ENCODE measurements at places on chromosomes 3 and 15.
A peak's percentile ranks its signal among the peaks of the same experiment; 100 is the strongest.

DNA sequence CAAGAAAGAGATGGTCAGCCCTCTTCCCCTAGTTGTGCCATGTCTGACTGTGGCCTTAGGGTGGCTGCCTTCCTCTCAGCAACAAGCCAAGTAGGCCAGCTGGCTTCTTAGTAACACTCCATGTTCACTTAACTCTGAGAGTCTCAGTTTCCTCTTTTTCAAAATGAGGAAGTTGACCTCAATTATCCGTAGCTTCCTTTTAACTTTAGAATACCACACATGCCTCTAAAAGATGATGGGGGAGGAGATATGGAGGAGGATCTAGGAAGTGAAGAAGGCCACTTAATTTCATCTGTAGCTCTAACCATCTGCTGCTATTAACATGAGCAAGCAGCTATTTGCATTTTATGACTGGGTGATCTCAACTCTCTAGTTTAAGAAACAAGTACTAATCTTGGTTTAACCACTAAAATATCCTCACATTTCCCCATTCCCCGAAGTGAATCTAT lies 32.9 kb downstream of the CD200R1L start:
- H3K27ac ChIP-seq, result no peak overlapping the region
- no peaks in the 10 kb centered on the region for H3K27me3 ChIP-seq
- no peaks in the 10 kb centered on the region for H3K4me1 ChIP-seq
- no peak for DNase-seq
- H3K4me3 ChIP-seq, result no peak overlapping the region

DNA sequence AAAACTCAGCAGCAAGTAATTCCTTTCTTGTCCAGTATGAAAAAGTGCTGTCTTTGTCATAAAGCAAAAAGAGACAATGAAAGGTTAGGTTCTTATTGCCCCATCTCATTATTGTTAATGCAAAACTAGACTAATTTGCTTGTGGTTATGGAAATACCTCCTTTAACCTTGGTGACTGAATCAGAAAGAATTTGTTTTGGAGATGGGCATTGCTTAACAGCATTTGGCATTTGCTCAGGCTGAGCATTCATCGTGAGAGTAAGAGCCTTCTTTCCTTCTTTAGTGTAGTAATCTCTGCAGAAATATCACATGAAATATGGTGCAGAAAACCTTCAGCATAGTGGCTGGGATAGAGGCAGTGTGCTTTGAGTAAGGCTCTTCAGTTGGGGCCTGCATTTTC lies 103.1 kb downstream of the CNTN6 start:
- DNase-seq, result no peak
- H3K27ac ChIP-seq, result no peak overlapping the region
- no peaks in the 10 kb centered on the region for H3K4me1 ChIP-seq
- no peaks in the 10 kb centered on the region for H3K36me3 ChIP-seq
- H3K27me3 ChIP-seq, result no peaks in the 10 kb centered on the region

- H3K36me3 ChIP-seq, result no peaks in the 10 kb centered on the region
- peaks cover 15% of the 10 kb centered on the region for H3K4me1 ChIP-seq
These were observed 31.9 kb downstream of the SLMAP start for GRCh38 chr3:57787867-57788623.

DNA sequence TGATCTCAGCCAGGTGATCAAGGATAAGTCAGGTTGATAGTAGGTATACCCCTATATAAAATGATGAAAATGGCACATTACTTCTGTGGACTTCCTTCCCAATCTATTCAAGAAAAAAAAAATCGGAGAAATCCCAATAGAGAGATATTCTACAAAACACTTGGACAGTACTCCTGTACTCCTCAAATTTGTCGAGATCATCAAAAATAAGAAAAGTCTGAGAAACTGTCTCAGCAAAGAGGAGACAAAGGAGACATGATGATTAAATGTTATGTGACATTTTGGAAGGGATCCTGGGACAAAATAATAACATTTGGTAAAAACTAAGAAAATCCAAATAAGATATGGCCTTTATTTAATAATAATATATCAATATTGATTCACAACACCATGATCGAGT lies 94.6 kb downstream of the DCLK3 start:
- DNase-seq, result no peak
- no peaks in the 10 kb centered on the region for H3K4me1 ChIP-seq
- no peak overlapping the region for H3K27ac ChIP-seq
- H3K4me3 ChIP-seq, result no peak overlapping the region

- H3K27ac ChIP-seq, result no peak overlapping the region
- no peaks in the 10 kb centered on the region for H3K36me3 ChIP-seq
- no peaks in the 10 kb centered on the region for H3K27me3 ChIP-seq
- H3K4me3 ChIP-seq, result no peak overlapping the region
These were observed 83.6 kb downstream of the HMG20A start for GRCh38 chr15:77504306-77504705.

DNA sequence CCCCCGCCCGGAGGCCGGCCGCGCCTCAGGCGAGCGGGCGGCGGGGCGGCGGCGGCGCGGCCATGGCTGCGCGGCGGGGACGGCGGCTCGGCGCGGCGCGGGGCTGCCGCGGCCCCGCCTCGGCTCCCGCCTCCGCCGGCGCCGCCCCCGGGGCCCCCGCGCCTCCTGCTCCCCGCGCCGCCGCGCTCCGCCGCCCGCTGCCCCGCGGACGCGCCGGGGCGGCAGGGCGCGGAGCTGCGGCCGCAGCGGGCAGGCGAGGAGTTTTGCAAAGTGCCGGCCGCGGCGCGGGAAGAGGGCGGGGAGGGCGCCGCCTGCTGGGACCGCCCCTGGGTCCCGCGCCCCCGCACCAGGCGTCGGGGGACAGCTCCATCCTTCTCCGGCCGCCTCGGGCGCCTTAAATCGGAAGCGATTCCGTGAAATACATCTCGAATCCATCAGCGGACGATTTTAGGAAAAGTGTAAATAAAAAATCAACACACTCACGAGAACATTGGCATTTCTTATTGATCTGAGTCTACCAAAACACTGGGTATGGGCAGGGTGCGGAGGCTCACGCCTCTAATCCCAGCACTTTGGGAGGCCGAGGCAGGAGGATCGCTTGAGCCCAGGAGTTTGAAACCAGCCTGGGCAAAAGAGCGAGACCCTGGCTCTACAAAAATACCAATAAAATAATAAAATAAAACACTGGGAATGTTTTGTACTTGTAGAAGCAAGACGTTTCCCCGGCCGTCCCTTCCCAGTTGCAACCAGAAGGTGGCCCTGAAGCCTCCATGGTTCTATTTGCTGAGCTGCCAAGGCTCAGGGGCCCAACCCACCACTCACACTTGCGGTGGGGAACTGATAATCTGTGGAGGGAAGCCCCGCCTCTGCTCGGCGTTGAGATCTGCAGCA lies 136.9 kb downstream of the NUP210 start:
- peaks cover 6% of the 10 kb centered on the region for H3K4me1 ChIP-seq
- H3K36me3 ChIP-seq, result no peaks in the 10 kb centered on the region
- DNase-seq, result no peak
- peaks cover 20% of the 10 kb centered on the region for H3K27me3 ChIP-seq

DNA sequence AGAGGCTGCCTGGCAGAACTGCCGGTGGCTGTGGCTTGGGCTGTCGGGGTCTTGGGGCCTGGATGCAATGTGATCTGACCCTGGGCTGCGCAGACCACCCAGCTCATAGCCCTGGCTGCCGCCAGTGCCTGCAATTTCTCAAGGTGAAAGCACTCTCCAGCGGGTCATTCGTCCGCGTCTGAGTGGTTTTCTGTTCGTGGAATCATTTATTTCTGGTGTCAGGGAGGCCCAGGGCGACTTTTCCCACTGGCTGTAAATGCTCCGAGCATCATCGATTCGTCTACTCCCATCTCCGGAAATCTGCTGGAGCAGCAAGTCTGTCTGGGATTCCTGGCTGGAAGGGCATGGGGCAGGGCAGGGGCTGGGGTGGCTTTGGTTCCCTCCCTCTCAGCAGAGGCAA lies 40.6 kb upstream of the ADPGK start:
- no peak overlapping the region for H3K4me3 ChIP-seq
- H3K27ac ChIP-seq, result no peak overlapping the region
- no peaks in the 10 kb centered on the region for H3K36me3 ChIP-seq
- peaks cover 9% of the 10 kb centered on the region for H3K27me3 ChIP-seq

- peaks cover 16% of the 10 kb centered on the region for H3K4me1 ChIP-seq
- no peak overlapping the region for H3K27ac ChIP-seq
- no peak overlapping the region for H3K4me3 ChIP-seq
- peaks cover 41% of the 10 kb centered on the region for H3K27me3 ChIP-seq
- DNase-seq, result no peak
- no peaks in the 10 kb centered on the region for H3K36me3 ChIP-seq
These were observed 516.7 kb downstream of the MECOM start for GRCh38 chr3:169146866-169147237.

DNA sequence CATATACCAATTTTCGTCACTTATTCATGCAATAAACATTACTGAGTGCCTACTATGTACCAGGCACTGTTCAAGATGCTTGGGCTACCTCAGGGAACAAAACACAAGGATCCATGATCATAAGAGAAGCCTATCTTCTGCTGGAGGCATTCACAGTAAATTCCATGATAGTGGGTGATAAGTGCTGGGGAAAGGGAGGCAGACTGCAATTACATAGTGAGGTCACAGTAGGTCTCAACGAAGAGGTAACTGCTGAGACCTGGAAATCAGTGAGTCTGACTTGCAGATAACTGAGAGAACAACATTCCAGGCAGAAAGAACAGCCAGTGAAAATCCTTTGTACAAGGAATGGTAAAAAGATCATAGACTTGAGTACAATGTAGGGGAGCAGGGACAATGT lies 33.6 kb downstream of the RAF1 start:
- DNase-seq, result no peak
- peaks cover 33% of the 10 kb centered on the region for H3K4me1 ChIP-seq
- H3K4me3 ChIP-seq, result no peak overlapping the region
- H3K27ac ChIP-seq, result no peak overlapping the region
- H3K27me3 ChIP-seq, result no peaks in the 10 kb centered on the region

DNA sequence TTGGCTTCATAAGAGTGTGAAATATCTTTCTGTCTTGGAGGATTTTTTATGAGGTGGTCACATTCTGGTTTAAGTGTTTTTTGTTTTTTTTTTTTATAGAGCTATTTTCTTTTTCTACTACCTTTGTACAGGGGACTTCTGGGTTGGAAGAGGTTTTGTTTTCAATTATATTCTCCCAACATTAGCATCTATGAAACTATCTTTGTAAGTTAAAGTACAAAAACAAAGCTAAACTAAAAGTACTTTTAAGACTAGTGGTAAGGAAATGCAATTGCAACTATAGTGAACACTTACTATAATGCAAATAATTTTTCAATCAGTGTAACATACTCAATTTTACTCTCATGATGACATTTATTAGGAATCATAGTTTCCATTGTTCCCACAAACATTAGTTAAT lies 688.2 kb downstream of the SI start:
- H3K36me3 ChIP-seq, result no peaks in the 10 kb centered on the region
- H3K27ac ChIP-seq, result no peak overlapping the region
- H3K4me3 ChIP-seq, result no peak overlapping the region
- DNase-seq, result no peak

GRCh38 chr3:46692566-46692990 lies 901 bp downstream of the ALS2CL start:
- no peaks in the 10 kb centered on the region for H3K36me3 ChIP-seq
- H3K27ac ChIP-seq, result no peak overlapping the region
- peaks cover 57% of the 10 kb centered on the region for H3K4me1 ChIP-seq
- no peaks in the 10 kb centered on the region for H3K27me3 ChIP-seq
- no peak for DNase-seq
- peak overlapping the region; percentile 67 for H3K4me3 ChIP-seq

DNA sequence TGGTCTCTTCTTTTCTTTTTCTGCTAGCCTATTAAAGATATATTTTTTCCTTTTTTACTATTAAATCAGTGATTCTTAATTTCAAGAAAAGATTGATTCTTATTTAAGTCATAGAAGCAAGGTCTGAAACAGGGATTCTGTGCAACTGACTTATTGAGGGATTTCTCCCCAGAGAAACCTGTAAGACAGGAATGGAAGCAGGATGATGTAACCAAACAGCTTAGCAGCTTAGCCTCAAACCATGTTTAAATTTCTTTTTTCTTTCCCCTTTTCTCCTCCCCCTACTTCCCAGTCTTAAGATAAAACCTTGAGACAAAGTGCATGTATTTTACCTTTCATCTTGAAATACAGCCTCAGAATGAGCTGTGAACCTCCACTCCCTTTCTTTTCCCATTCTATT lies 322.8 kb downstream of the NEK10 start:
- no peaks in the 10 kb centered on the region for H3K4me1 ChIP-seq
- no peak for DNase-seq
- H3K36me3 ChIP-seq, result no peaks in the 10 kb centered on the region
- no peak overlapping the region for H3K27ac ChIP-seq
- no peaks in the 10 kb centered on the region for H3K27me3 ChIP-seq

DNA sequence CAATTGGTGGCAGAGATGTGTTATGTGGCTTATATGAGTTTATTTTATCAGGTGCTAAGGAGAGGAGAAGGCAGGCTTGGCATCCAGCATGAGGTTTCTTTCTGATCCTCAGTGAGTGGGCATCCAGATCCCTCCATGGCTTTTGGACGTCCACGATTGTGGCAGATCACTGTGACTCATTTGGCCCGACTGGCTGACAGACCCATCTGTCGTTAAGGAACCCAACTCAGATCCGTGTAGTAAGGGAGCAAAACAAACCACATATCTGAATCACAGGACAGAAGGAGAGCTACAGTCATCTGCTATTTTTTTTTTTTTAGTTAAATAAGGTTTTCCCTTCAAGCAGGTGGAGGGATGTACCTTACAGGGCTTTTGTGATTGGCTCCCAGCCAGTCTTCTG lies 197.0 kb upstream of the KCNH8 start:
- H3K4me3 ChIP-seq, result no peak overlapping the region
- no peak overlapping the region for H3K27ac ChIP-seq
- DNase-seq, result no peak

GRCh38 chr3:177333533-177334520 lies 136.5 kb upstream of the TBL1XR1 start:
- DNase-seq, result no peak
- no peaks in the 10 kb centered on the region for H3K36me3 ChIP-seq
- H3K4me1 ChIP-seq, result peaks cover 5% of the 10 kb centered on the region
- no peak overlapping the region for H3K4me3 ChIP-seq
- H3K27me3 ChIP-seq, result no peaks in the 10 kb centered on the region

GRCh38 chr3:148202386-148202785 lies 495.3 kb upstream of the AGTR1 start:
- H3K4me1 ChIP-seq, result no peaks in the 10 kb centered on the region
- DNase-seq, result no peak
- H3K27me3 ChIP-seq, result no peaks in the 10 kb centered on the region
- H3K27ac ChIP-seq, result no peak overlapping the region
- H3K4me3 ChIP-seq, result no peak overlapping the region

- no peak overlapping the region for H3K27ac ChIP-seq
- no peaks in the 10 kb centered on the region for H3K36me3 ChIP-seq
- DNase-seq, result no peak
- H3K27me3 ChIP-seq, result peaks cover 12% of the 10 kb centered on the region
- H3K4me1 ChIP-seq, result peaks cover 6% of the 10 kb centered on the region
- H3K4me3 ChIP-seq, result no peak overlapping the region
These were observed 3.2 kb downstream of the ITGB5 start for GRCh38 chr3:124883766-124884473.

- no peak for DNase-seq
- no peaks in the 10 kb centered on the region for H3K36me3 ChIP-seq
- H3K4me3 ChIP-seq, result no peak overlapping the region
- no peaks in the 10 kb centered on the region for H3K27me3 ChIP-seq
These were observed 530.0 kb downstream of the MECOM start for GRCh38 chr3:169133178-169134161.

- no peaks in the 10 kb centered on the region for H3K36me3 ChIP-seq
- H3K27ac ChIP-seq, result no peak overlapping the region
- no peak overlapping the region for H3K4me3 ChIP-seq
- peaks cover 2% of the 10 kb centered on the region for H3K27me3 ChIP-seq
- DNase-seq, result no peak
These were observed 5.9 kb downstream of the HCN4 start for GRCh38 chr15:73362900-73363299.
